Activated CD8-positive, alpha-beta memory T cell treated with anti-CD3 and anti-CD28 coated beads for 24 hours (primary cell): ENCODE measurements at places on chromosomes 2 and 18.

- DNase-seq = no peak
These were observed 1278.4 kb upstream of the PIK3C3 start for GRCh38 chr18:40676668-40677067.

- DNase-seq = no peak
These were observed 9.3 kb downstream of the GPN1 start for GRCh38 chr2:27638037-27638637.

- DNase-seq = no peak
These were observed 10.1 kb downstream of the RND3 start for GRCh38 chr2:150477347-150477746.

- DNase-seq = no peak
These were observed 1919.9 kb upstream of the LRRTM1 start for GRCh38 chr2:82224301-82224940.

- DNase-seq = no peak
These were observed 299.2 kb upstream of the ZSWIM2 start for GRCh38 chr2:187148059-187148714.

GRCh38 chr2:207459990-207460757 is 69.6 kb upstream of the CREB1 start:
- DNase-seq = no peak

DNA sequence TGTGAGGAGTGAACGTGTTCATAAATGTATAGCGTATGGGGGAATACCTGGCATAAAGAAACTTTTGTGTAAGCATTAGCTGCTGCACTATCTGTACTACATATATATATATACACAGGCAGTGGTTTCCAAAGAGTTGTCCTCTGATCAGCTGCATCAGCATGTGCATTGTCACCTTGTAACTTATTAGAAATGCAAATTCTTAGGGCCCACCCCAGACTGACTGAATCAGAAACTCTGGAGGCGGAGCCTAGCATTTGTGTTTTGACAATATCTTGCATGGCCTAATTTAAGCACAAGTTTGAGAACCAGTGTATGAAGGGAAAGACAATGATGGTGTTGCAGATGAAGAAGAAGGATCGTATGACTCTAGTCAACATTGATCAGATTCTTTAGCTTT is 299.5 kb downstream of the CCDC102B start:
- no peak for DNase-seq

DNA sequence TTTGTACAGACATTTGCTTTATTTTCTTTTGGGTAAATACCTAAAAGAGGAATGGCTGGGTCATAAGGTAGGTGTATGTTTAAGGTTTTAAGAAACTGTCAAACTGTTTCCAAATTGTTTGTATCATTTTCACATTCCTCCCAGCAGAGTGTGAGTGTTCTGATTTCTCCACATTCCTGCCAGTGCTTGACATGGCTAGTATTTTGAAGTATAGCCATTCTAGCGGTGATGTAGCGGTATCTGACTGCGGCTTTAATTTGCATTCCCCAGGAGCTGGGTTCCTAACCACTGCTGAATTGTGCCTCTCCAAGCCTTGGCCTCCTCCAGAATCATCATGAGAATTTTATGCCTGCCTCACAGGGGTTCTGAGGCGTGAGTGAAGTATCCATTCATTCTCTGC is 61.8 kb upstream of the ARL4C start:
- DNase-seq = no peak

GRCh38 chr2:19757586-19757985 is 144.2 kb downstream of the TTC32 start:
- DNase-seq = no peak

DNA sequence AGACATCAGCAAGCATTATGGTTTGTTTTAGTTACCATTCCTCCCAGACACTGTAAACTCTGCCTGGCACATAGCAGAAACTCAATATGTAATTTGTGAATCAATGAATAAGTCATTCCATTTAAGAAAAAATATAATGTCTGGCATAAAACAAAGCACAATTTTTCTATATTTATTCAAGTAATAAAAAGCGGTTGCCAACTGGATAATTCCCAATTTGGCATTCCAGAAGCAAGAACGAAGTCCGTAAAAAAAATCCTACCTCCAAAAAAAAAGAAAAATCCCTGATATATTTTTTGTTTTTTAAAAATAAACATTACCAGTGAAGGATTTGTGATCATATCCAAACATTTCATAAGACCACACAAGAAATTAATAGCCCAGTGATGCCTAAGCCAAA is 351.3 kb upstream of the LRRTM4 start:
- DNase-seq = no peak

- no peak for DNase-seq
These were observed 69.8 kb upstream of the WIPF1 start for GRCh38 chr2:174667250-174667860.

DNA sequence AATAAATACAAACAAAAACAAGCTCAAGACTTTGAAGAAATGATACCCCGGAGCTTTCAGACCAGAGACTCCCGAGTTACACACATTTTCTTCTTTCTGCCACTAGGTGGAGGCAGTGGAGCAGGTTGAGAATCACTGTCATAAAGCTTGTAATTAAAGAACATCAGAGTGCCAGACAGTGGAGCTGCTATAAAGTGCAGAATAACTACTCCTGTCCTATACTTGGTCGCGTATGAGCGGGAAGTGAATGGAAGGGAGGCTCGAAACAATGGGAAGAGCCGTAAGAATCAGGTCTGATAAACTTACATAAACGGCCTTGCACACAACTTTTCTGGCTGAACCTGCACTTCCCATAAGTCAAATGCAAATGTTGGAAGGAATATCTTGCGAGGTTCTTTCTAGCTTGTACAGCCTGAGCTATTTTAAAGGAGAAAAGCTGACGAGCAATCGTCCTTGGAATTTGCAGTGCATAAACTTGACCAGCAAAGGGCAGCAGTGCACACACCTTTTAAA is 189.0 kb downstream of the RPIA start:
- no peak for DNase-seq

GRCh38 chr18:64807560-64807959 is 658.7 kb upstream of the LINC00305 start:
- DNase-seq = no peak

DNA sequence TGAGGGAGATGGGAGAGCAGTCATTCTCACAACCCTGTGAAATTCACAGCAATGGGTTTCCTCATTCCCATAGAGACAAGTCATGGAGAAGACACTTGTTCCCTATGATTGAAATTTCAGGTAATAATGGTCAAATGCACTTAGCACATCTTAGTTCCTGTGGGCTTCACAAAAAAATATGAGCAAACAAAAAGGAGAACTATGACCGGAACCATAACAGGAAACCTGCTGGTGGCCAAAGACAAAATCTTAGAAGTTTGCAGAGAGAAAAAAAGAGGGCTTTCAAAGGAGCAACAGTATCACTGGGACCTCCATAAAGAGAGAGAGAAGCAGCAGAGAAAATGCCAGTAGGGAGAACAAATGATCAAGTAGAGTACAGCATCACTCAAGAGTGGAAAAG is 138.9 kb upstream of the APCDD1 start:
- no peak for DNase-seq

DNA sequence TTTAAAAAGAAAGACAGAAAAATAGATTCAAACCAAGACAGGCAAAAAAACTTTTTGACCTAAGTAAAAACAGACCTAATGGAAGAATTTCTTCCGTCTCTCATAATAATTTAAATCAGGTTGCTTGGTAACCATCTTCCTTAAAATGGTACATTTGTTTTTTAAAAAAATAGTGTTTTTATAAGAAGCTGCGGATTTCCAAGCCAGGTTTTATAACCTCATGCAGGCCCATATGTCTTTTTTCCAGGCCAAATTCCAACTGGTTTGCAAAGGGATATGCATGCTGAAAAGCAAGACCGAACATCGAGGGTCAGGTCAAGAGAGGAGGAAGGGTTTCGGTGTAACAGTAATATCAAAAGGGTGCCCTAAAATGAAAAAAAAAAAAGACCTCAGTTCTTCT is 172.9 kb downstream of the MAIP1 start:
- DNase-seq = no peak

DNA sequence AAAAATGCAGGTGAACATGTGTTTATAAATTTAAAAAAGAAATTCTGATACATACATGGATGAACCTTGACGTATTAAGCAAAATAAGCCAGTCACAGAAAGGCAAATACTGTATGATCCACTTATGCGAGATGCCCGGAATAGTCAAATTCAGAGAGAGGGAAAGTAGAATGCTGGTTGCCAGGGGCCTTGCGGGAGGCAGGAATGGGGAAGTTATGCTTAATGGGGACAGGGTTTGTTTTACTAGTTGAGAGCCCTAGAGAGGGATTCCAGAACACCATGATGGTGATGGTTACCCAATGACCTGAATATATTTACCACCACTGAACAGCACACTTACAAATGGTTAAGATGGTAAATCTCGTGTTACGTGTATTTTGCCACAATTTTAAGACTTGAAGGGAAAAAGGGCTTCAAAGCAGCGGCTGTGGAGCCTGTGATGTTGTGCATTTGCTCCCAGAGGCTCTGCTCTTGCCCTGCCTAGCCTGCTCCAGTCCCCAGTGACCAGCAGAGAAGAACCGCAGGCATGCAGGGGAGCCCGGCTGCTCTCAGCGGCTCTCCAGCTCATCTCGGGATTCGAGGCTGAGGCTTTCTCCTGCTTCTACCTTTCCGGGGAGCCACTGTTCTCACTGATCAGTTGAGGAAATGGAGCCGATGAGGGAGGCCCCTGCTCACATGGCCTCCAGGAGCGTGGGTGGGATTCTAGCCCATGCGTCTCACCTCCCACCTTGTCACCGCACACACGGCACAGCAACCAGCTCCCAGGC is 51.7 kb upstream of the TFCP2L1 start:
- DNase-seq = no peak

- DNase-seq = peak; percentile 70
These were observed 10.4 kb upstream of the FAM228A start for GRCh38 chr2:24164416-24164973.

GRCh38 chr2:181574321-181574720 is 82.6 kb downstream of the CERKL start:
- DNase-seq = no peak

GRCh38 chr2:11043245-11043644 is 112.0 kb upstream of the SLC66A3 start:
- DNase-seq = no peak

DNA sequence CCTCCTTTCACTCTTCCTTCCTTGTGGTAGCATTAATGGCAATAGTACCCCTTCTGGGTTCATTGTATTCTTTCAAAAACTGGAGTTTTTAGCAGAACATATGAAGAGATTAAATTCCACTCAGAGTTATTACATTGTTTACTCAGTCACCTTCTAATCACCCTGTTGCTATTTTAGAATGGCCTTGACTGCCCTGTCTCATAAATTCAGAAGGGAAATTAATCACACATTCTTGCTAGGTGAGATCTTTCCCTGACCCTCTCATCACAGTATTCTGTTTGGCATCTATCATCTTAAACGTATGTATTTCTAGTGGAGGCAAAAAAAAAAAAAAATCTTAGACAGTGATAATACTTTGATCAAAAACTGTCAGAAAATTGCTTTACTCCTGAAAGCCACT is 760.4 kb downstream of the ADCYAP1 start:
- no peak for DNase-seq

GRCh38 chr2:62529758-62530157 is 23.8 kb upstream of the TMEM17 start:
- DNase-seq = no peak

DNA sequence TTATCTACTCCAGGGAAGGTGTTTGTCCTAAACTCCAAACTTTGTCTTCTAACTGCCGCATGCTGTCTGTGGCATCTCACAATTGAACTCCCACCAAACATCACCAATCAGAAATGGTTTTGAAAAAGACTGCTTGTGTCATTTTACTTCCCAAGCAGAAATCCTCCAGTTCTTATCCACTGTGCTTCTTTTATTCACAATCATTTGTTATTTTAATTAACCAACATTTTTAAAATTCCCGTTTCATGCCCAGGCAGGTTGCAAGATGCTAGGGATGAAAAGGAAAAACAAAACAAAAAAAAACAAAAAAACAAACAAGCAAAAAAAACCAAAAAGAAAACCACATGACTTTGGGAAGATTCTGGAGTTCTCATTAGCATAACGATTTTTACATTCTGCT is 63.5 kb upstream of the RAB27B start:
- DNase-seq = no peak

GRCh38 chr18:31634331-31634713 is 42.6 kb downstream of the TTR start:
- DNase-seq = no peak

- no peak for DNase-seq
These were observed 107.4 kb upstream of the GLI2 start for GRCh38 chr2:120628248-120628647.

DNA sequence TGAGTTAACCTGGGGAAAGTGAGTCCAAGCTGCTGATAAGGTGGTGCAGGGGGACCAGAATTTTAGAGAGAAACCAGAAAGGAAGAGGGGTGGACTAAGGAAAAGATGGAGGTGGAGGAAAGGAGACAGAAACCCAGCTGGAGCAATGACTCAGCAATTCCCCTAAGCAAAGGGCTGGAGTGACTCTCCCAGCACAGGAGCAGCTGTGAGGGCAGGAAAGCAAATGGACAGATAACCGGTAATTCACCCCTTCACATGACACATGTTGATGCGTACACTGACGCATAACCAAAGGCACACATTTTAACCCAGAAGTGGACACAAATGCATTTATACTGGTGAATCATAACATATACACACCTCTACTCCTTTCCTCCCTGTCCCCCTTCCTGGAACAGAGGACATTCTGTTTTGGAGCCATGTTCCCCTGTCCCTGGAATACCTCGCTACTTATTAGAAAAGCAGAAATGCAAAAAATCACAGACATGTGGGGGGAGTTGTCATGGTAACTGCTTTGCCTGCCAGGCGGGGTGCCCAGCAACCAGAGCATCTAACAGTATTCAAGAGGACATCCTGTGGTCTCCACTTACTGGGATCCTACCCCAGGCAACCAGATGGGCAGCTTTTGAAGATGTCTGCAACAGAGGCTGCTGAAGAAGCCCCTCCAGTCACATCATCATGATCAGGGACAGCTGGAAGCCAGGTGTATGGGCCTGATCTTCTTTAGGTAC is 4.7 kb downstream of the CDK5R2 start:
- peak; percentile 41 for DNase-seq

DNA sequence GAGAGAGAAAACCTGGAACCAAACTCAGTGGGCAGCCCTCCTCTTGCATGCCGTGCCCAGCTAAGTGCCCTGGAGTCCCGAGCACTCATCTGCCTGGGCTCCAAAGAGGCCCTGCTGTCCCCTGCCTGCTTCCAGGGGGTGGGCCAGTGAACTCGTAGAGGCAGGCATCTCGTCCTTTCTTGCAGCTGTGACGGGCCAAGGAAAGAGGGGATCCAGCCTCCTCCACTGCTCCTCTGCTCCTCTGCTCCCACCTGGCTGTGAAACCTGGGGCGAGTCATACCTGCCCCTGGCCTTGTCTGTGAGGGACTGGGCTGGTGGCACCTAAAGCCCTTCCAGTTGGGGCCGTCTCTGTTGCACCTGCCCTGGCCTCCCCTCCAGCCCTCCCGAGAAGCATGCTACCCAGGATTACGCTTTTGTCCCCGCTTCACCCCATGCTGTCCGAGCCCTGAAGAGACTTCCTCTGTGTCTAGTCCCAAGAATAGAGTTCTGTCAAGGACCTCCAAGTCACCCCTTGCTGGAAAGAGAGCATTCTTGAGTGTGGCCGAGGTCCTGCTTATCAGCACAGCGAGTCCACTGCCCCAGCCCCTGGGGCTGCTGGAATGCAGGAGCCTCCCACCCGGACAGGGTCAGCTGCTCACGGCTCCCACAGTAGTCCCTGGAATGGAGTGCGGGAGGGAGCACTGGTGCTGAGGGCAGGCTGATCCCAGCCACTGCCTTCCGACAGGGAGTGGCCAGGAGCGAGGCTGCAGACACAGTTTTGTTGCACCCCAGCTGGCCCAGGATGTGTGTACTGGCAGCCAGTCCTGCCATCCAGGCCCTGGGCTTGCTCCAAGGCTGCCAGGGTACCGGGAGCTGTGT is 14.3 kb downstream of the KCNK3 start:
- DNase-seq = no peak

- DNase-seq = no peak
These were observed 167.8 kb downstream of the PMAIP1 start for GRCh38 chr18:60067426-60068210.
